ENCODE measurements at places on chromosomes 6 and 20. TPM values are rescaled to one million over a fixed set of nuclear protein-coding genes. Genes with fewer than 3 reads are reported as not detected.

Gene FAM209B
- 1.8 TPM for total RNA-seq

Gene AARS2
- 21.6 TPM for total RNA-seq

DNA sequence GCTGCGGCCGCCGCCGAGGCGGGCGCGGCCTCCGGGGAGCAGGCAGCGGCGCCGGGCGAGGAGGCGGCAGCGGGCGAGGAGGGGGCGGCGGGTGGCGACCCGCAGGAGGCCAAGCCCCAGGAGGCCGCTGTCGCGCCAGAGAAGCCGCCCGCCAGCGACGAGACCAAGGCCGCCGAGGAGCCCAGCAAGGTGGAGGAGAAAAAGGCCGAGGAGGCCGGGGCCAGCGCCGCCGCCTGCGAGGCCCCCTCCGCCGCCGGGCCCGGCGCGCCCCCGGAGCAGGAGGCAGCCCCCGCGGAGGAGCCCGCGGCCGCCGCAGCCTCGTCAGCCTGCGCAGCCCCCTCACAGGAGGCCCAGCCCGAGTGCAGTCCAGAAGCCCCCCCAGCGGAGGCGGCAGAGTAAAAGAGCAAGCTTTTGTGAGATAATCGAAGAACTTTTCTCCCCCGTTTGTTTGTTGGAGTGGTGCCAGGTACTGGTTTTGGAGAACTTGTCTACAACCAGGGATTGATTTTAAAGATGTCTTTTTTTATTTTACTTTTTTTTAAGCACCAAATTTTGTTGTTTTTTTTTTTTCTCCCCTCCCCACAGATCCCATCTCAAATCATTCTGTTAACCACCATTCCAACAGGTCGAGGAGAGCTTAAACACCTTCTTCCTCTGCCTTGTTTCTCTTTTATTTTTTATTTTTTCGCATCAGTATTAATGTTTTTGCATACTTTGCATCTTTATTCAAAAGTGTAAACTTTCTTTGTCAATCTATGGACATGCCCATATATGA, 3.2 kb downstream of the MARCKS start:
- DNase-seq: no peak

DNA sequence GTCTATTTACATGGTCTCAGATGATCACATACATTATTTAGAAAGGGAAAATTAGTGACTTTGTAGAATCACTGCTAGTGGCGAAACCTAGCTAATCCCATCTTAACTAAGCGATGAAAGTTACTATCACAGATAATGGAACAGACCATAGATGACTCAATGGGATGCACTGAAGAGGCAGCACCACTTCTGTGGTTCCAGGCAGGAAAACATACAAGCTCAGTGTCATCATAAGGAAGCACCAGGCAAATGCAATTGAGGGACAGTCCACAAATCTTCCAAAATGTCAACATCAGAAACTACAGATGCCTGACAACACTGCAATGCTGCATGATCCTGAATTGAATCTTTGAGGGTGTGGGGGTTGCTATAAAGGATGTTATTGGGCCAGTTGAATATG, 15.9 kb upstream of the SNAI1 start:
- DNase-seq: no peak

- DNase-seq: no peak
Measured at GRCh38 chr20:38186788-38187221, 21.7 kb upstream of the TGM2 start.

GRCh38 chr6:96878143-96878542, 19.5 kb downstream of the NDUFAF4 start:
- no peak for DNase-seq
